ENCODE measurements at places on chromosomes 7 and 10.

- DNase-seq, result no peak
These were observed 85.7 kb downstream of the MMRN2 start for GRCh38 chr10:86871563-86872183.

GRCh38 chr10:118362103-118362502 is 20.0 kb upstream of the FAM204A start:
- DNase-seq, result no peak

DNA sequence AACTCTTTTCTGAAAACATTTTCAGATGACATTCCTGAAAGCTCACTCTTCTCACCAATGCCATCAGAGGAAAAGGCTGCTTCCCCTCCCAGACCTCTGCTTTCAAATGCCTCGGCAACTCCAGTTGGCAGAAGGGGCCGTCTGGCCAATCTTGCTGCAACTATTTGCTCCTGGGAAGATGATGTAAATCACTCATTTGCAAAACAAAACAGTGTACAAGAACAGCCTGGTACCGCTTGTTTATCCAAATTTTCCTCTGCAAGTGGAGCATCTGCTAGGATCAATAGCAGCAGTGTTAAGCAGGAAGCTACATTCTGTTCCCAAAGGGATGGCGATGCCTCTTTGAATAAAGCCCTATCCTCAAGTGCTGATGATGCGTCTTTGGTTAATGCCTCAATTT is 16.5 kb downstream of the ANLN start:
- no peak for DNase-seq

DNA sequence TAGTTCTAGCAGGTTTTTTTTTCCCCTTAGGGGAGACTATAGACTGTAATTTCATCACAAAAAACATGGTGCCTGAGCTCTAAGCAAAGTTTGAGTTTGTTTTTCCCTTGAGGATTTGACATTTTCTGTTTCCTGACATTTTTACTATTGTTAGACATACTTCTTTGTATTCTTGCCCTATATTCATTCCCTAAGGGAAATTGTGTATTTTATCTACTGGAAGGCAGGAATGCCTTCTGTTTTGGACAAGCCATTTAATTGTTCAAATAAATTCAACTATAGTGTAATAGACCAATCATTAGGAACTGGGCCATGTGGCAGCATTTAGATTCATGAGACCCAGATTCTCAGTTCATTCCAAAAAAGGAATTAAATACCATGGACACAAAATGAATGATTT is 335.0 kb downstream of the EXOC4 start:
- no peak for DNase-seq

DNA sequence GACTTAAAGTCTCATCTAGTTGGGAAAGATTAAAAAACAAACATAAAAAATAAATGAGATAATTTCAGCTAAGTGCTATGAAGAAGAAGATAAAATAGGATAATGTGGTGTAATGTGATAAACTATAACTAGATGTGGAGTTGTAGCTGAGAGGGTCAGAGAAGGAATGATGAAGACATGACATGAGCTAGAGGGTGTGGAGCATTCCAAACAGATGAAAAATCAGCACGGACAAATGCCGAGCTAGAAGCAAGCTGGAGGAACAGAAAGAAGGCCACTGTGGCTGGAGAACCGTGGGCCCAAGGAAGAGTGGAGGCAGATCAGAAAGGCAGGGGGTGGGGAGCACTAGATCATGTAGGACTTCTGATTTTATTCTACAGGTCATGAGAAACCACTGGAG is 70.6 kb downstream of the CDK6 start:
- DNase-seq, result no peak

GRCh38 chr10:47454008-47454779 is 29.7 kb downstream of the ANXA8 start:
- DNase-seq, result peak; percentile 53

DNA sequence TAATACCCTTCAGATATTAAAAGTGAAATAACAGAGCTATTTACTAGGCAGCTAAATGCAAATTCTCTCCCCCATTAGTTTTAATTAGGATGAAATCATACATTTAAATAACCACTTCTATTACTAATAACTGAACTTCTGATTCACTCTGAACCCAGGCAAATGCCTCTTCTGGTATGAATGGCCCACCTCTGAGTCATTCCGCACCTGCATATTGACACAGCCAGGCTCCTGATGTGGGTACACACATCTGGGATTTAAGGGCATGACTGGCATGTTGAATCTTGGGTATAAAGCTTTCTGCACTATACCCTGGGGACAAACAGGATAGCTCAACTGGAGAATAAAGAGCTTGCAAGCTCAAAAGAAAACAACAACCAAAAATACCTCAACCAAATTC is 140.9 kb downstream of the AUTS2 start:
- DNase-seq, result no peak

- no peak for DNase-seq
These were observed 200.6 kb downstream of the PTPRN2 start for GRCh38 chr7:158386866-158387545.
